Aortic smooth muscle cell (primary cell): ENCODE measurements at places on chromosomes 7 and 10. TPM values are rescaled to one million over a fixed set of nuclear protein-coding genes. Genes with fewer than 3 reads are reported as not detected.

Gene MINDY4
- total RNA-seq = 6.6 and 8.1 TPM in 2 replicates

Gene PLAC9
- total RNA-seq = 69.5 and 73.6 TPM in 2 replicates

Gene SRI
- total RNA-seq = 106 and 117 TPM in 2 replicates

Gene MYH16
- not detected in 2 replicates for total RNA-seq

Gene ARMC10
- total RNA-seq = 36.7 and 41.0 TPM in 2 replicates

Gene ZNF503
- 10.8 and 14.8 TPM in 2 replicates for total RNA-seq

Gene EVX1
- total RNA-seq = not detected in 2 replicates

Gene NEURL1
- under 0.01 TPM in 2 replicates for total RNA-seq
